A549 treated with CORT108297 at 1 μM for 4 hours (cell line): ENCODE measurements at places on chromosomes 4 and X. TPM values are rescaled to one million over a fixed set of nuclear protein-coding genes. Genes with fewer than 3 reads are reported as not detected.

Gene ZNF185
- total RNA-seq: 6.1 to 7.6 TPM (median 6.9 TPM) in 5 replicates

Gene TMSB15C
- 0.09 to 0.28 TPM (median 0.15 TPM) in 5 replicates for total RNA-seq

Gene PNMA6F
- total RNA-seq: not detected in 5 replicates

Gene ASMT
- 0.12 to 0.44 TPM (median 0.32 TPM) in 4 of 5 replicates, not detected in the other for total RNA-seq

Gene NAP1L3
- 0.25 to 0.42 TPM (median 0.29 TPM) in 5 replicates for total RNA-seq

Gene SULT1E1
- not detected in 5 replicates for total RNA-seq

Gene TEX13B
- total RNA-seq: not detected in 5 replicates

Gene FSTL5
- 0.01 to 0.05 TPM (median 0.02 TPM) in 3 of 5 replicates, not detected in the others for total RNA-seq
